Esophagus squamous epithelium (tissue), 5 donors: ENCODE measurements at places on chromosomes 12 and 14.

DNA sequence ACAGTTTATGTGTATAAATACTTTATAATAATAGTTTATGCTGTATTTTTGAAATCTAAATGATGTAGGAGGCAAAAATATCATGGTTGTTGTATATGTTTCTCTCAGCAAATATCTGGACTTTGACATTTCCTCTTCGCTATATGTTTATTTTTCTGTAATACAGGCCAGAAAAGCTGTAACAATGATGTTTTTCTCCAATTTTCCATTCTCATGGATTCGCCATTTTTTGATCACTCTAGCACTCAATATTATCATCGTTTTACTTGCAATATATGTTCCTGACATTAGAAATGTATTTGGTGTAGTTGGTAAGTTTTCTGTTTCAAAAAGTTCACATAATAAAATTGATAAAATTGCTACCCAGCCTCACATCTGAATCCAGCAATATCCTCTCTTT, 70.6 kb downstream of the SLC38A6 start:
- DNase-seq = no peak

DNA sequence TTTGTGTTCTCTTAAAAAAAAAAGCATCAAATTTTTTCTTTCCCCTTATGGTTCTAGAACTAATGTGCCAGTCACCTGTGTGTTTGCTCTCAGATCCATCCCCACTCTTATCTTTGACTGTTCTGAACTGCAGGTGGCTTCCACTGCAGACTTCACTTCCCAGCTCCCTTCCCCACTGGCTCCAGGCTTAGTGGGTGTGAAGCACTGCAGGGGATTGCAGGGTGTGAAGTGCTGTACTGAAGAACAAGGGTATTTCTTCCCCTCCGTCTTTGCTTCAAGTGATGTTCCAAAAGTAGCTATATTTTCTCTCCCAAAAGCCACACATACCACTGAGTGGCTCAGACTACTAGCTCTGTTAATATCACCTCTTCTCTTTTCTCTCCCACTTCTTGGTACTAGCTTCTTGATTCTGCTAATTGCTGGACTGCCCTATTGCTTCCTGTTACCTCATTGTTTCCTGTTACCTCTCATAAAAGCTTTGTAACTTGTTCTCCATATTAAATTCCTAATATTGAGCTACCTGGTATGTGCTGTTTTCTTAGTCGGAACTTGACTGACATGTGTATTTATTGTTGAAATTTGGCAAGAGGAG, 115.4 kb upstream of the PRICKLE1 start:
- DNase-seq = no peak

GRCh38 chr14:35406506-35407305, 2.2 kb upstream of the NFKBIA start:
- DNase-seq = no peak

GRCh38 chr12:132582582-132583410, 27.6 kb downstream of the LRCOL1 start:
- DNase-seq = no peak

- no peak for DNase-seq
Observed at GRCh38 chr14:75497191-75497590, 25.1 kb upstream of the BATF start.

- no peak for DNase-seq
Observed at GRCh38 chr14:103380719-103381377, 4.4 kb upstream of the MARK3 start.

DNA sequence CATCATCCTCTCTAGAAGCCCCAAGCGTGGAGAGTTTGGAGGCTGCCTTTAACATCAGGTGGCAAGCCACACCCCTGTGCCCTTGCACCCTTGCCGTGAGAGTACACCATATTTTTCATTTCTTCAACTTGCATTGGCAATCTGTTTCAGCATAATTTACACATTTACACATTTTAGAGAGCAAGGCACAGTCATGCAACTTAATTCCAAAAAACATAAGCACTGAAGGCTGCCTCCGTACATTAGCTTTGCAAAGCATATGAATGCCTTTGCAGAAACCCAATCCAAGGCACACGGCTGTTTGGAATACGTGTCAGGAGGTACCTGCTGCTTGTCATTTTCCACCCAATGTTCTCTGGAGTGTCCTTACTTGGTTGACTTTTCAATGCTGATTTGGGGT, 833.1 kb downstream of the VRK1 start:
- no peak for DNase-seq

- no peak for DNase-seq
Observed at GRCh38 chr12:82458101-82458500, 99.8 kb downstream of the METTL25 start.

GRCh38 chr12:14956024-14956891, 5.1 kb downstream of the ARHGDIB start:
- DNase-seq = no peak

- DNase-seq = no peak
Observed at GRCh38 chr12:32398181-32398580, 1.2 kb upstream of the FGD4 start.

DNA sequence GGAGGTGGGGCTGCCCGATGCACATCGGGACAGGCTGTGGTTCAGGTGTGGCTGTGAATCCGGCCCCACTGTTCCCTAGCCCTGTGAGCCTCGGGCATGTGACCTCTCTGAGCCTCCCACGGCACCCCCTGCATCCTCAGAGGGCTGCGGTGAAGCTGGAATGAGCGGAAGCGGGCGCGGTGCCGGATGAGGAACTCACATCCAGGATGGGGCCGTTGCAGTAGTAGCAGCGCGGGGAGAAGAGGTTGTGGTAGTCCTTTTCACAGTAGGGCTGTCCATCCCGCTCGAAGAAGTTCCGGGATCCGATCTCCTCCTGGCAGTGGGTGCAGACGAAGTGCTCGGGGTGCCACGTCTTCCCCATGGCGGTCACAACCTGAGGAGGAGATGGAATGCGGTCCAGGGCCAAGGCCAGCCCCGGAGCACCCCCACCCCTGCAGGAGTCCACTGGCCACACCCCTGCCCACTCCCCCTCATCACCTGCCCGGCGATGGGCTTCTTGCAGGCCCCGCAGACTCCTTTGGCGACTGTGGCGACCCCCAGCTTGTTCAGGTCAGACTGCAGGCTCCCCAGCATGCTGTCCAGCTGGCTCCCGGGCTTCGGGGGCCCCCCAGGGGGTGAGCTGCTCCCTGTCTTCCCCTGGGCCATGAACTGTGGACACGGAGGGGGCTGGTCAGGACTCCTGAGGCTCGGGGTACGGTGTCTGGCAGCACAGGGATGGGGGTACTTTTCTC, 13.9 kb upstream of the RPLP0 start:
- no peak for DNase-seq

GRCh38 chr12:71356569-71356968, 83.0 kb upstream of the LGR5 start:
- no peak for DNase-seq

DNA sequence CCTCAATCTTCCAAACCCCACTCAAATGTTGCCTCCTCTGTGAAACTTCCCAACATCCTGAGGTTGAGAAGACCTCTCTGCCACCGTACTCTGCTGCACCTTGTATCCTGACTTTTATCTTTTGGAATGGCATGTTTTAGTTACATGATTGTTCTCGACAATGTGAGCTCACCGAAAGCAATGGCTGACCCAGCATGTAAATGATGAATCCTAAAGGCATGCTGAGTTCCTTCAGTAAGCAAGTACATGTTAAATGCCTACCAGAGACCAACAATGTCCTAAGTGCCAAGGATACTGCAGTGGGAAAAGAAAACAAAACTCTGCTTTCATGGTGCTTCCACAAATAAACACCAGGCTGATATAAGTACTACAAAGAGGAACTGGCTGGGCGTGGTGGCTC, 13.7 kb downstream of the PPP1R13B start:
- no peak for DNase-seq

GRCh38 chr14:90795744-90796143, 20.5 kb downstream of the TTC7B start:
- DNase-seq = no peak

- peak; percentile 39 for DNase-seq
Observed at GRCh38 chr14:49621114-49621881, 699 bp downstream of the MGAT2 start.

GRCh38 chr14:70340002-70340401, 19.5 kb downstream of the COX16 start:
- no peak for DNase-seq

GRCh38 chr14:101372894-101373620, 188.2 kb upstream of the DIO3 start:
- DNase-seq = no peak

DNA sequence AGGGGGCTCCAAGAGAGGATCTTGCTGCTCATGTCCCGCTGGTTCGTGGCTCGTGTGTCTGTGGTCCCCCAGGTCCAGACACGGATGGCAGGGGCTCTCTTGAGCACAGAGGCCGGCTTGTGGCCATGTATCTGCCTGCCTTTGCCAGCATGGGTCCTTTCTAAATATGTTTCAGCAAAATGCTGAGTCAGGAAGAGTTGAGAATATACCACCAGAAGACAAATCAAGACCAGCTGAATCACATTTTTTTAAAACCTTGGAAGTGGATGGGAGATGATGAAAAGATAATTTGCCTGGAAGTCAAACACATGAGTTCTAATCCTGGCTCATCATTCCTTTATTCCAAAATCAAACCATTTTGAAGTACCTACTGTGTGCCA, 58.0 kb downstream of the NUAK1 start:
- no peak for DNase-seq

DNA sequence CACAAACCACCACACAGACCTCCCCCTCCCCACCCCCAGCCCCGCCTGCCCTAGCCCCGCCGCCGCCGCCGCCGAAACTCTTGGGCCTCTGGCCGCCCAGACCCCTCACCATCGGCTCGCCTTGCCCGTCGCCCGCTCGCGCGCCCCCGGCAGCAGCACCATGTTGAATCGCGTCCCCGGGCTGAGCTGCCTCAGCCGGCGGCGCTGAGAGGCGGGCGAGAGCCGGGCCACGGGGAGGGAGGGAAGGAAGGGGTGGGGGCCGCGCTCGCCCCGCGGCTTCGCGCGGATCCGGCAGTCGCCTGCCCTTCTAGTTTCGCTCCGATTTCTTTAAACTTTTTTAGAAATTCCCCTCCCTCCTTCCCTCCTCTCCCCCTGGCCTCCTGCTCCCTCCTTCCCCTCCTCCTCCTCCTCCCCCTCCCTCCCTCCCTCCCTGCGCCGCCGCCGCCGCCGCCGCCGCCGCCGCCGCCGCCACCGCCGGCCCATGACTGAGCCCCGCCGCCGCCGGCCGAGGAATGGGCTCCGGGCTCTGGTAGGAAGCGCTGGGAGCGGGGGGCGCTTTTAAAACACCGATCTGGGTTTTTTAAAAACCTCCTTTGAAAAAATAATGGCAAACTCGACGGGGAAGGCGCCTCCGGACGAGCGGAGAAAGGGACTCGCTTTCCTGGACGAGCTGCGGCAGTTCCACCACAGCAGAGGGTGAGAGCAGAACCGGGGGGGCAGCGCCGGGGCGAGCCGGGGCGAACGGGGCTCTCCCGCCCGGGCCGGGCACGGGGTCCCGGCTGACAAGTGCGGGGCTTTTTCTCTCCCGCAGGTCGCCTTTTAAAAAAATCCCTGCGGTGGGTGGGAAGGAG, at the start of gene ARID2:
ARID2 (plus strand) TSS at position 474 of the 851 bp plus-strand sequence; CDS start at position 605, 131 bp downstream.
- peak; percentile 42 for DNase-seq

GRCh38 chr14:57420986-57421385, 30.6 kb downstream of the NAA30 start:
- no peak for DNase-seq

DNA sequence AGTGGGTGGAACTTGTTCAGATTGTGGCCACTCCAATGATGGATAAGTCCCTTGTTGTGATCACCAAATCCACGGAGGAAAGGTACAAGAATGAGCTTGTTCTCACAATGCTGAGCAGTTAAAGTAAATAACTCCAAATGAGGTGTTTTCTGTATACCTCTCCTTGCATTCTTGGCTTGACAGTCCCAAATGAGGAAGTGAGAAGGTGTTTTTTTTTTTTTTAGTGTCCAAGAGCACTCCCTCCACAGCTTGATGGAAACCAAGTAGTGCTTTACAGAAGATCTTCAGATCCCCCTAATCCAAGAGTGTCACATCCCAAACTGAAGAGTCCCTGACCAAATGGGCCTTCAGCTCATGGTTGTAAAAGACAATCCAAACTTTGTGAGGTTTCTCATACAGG, 153.6 kb downstream of the ATP23 start:
- no peak for DNase-seq

DNA sequence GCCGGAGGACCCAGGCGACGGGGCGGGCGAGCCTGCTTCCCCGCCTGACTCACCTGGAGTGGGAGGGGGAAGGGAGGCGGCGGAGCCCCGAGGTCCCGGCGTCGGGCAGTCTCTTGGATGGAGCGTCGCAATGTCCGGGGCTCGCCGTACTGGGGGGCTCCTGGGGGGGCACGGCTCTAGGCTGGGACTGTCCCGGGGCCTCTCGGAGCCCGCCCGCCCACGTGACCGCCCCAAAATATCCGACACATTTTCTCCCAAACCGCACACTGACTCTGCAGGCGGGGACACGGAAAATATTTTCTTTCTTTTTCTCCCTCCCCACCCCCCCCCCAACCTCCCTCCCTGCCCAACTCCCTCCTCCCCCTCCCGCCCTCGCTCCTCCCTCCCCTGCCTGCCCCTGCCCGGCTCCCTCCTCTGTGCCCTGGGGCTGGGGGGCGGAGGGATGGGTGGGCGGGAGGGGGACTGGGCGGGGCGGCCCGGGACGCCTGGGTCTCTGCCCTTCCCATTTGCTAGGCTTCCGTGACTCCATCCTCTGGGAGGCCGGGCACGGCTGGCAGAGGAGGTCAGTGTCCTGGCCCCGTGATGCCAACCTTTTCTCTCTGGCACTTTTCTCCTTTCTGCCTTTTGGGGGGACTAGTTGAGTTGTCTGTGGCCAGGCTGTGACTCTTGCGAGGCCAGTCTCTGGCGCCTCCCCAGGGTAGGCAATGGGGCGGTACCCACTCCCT, at the start of gene RARG:
RARG (minus strand) TSS at position 289 of the 725 bp plus-strand sequence. CDS start 4,664 bp downstream, outside the sequence.
- DNase-seq = no peak

DNA sequence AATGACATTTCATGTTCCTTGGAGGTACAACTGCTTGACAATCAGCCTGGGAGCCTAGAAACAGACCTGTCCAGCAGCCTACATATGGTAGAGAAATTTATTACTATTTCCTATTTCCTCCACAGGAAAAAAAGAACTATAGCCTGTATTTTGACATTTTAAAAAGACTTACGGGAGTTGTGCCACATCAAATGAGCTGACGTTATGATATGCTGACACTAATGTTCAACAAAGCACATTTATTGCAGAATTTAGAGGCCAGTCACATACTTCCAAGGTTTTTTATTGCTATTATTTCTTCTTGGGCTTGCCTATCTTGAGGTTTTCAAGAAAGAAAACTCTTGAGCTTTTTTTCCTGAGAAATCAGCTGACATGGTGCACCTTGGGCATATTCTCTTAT, 305.3 kb downstream of the LRIG3 start:
- no peak for DNase-seq

- no peak for DNase-seq
Observed at GRCh38 chr12:114186241-114187002, 219.5 kb downstream of the TBX5 start.
